ENCODE measurements at places on chromosomes 3 and 15.

- no peak for DNase-seq
Observed at GRCh38 chr3:120682095-120682681, at the start of gene HGD. Gene HGD, minus strand, starts transcription at chr3:120682239. Its CDS starts 128 bp downstream, at chr3:120682111.

GRCh38 chr15:101001056-101001455 lies 81.9 kb downstream of the LRRK1 start:
- no peak for DNase-seq

DNA sequence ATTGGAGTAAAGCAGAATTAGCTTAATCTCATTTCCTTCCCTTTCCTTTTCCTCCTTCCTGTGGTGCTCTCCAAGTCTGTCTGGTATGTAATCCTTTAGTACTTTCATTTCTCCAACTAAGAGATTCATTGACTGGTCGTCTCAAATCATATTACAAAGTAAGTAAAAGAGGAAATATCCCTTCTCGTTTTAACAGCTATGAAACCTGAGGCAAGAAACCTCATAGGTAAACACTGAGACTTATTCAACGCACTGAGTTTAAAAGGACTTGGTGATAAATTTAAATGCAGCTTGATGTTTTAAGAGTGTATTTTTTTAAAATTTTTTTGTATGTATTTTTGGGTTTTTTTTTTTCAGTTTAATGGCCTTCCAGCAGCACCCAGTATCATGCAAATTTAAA lies 117.2 kb upstream of the LRRC3B start:
- DNase-seq, result no peak

- DNase-seq, result no peak
Observed at GRCh38 chr15:95325763-95326404, 1004.6 kb upstream of the NR2F2 start.

- no peak for DNase-seq
Observed at GRCh38 chr15:79948095-79948695, 22.8 kb downstream of the BCL2A1 start.

GRCh38 chr3:63556401-63556800 lies 96.1 kb upstream of the SNTN start:
- DNase-seq, result no peak

GRCh38 chr3:117941015-117941414 lies 1093.6 kb downstream of the IGSF11 start:
- no peak for DNase-seq

DNA sequence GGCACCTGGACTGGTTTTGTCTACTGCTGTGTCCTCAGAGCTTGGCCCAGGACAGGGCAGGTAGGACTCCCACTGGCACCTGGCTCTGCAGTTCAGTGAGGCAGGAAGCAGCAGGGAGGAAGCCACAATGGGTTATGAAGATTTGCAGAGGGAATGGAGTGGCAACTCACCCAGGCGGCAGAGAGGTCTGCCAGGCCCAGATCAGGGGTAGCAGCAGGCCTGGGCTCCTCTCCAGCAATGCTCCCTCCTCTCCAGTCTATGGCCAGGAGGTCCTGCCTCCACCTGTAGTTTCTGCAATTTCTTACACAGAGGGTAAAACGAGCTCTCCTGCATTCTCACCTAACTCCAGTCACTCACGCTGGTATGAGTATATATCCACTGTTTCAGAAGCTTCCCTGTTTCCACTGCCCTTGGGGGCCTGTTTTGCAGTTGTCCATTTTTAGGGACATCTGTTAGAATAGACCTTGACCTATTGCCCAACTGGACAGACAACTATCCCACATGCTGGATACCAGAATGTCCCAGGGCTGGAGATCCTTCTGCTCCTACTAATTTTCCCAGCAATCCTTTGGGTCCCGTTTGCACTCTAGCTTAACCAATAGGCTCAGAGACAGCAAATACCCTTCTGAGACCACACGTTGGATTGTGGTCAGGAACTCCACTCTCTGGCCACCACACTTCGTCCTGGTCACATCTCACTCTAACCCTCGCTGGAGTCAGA lies 35.2 kb downstream of the HMCES start:
- DNase-seq, result no peak

GRCh38 chr15:49887659-49888322 lies 231.2 kb downstream of the ATP8B4 start:
- DNase-seq, result no peak
